ENCODE measurements at places on chromosomes 11 and 22.

- no peak for DNase-seq
Observed at GRCh38 chr11:88250566-88251242, 75.5 kb upstream of the RAB38 start.

- DNase-seq, result no peak
Observed at GRCh38 chr11:26790738-26791137, 68.9 kb upstream of the SLC5A12 start.

GRCh38 chr22:48845356-48845936, 982.2 kb downstream of the BRD1 start:
- peak; percentile 74 for DNase-seq

- no peak for DNase-seq
Observed at GRCh38 chr11:5922749-5923426, 19.2 kb upstream of the OR56A3 start.

- no peak for DNase-seq
Observed at GRCh38 chr11:46669711-46670139, 30.7 kb downstream of the ARHGAP1 start.

DNA sequence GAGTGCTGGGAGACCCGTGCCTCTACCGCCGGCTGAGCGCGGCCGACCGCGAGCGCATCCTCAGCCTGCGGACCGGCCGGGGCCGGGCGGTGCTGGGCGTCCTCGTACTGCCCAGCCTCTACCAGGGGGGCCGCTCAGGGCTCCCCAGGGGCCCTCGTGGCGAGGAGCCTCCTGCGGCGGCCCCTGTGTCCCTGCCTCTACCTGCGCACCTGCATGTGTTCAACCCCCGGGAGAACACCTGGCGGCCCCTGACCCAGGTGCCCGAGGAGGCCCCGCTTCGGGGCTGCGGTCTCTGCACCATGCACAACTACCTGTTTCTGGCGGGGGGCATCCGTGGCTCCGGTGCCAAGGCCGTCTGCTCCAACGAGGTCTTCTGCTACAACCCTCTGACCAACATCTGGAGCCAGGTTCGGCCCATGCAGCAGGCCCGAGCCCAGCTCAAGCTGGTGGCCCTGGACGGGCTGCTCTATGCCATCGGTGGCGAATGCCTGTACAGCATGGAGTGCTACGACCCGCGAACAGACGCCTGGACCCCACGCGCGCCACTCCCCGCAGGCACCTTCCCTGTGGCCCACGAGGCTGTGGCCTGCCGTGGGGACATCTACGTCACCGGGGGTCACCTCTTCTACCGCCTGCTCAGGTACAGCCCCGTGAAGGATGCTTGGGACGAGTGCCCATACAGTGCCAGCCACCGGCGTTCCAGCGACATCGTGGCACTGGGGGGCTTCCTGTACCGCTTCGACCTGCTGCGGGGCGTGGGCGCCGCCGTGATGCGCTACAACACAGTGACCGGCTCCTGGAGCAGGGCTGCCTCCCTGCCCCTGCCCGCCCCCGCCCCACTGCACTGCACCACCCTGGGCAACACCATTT, 3.5 kb downstream of the KLHDC7B start:
- DNase-seq, result no peak

DNA sequence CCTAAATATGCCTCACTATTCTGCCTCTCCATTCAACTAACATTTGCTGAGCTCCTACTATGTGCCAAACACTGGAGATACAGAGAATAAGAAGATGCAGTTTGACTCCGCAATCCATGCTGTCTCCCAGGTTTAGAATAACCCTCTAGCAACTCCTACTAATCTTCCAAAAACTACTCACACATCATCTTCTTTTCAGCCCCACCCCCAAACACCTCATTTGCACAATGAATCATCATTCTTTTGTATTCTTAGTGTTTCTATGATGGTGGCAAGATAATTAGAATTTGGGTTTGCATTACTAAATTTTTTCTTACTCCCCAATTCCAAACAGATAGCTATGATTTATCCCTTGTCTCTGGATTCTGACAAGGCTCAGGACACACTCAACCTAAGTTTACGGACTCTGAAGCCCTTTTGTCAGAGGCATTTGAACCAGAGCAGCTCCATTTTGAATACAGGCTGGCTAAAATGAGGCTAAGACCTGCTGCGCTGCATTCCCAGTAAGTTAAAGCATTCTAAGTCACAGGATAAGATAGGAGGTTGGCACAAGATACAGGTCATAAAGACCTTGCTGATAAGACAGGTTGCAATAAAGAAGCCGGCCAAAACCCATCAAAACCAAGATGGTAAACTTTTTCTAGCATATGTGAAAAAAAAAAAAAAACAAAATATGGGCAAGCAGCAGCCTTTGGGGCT, 1038.9 kb downstream of the DLG2 start:
- no peak for DNase-seq

DNA sequence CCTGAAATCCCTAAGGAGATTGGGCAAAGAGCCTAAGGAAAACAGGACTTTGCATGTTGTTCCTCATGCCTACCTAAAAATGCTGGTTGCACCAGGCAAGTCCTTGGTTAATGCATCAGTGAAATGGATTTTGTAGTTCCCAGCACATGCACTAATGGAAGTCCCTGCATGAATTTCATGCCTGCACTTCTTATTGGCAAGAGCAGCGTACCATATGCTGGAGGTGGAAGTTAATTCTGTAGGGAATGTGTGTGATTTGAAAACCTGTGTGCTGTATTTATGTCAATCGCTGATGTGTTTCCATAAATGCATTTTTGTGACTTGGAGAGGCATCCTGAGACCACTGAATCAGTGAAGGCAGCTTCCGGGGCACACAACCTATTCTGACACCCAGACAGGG, 140.3 kb upstream of the MTNR1B start:
- DNase-seq, result no peak

- DNase-seq, result no peak
Observed at GRCh38 chr22:42994276-42994916, 20.6 kb downstream of the PACSIN2 start.

- no peak for DNase-seq
Observed at GRCh38 chr22:35782504-35782903, 64.8 kb downstream of the APOL5 start.

DNA sequence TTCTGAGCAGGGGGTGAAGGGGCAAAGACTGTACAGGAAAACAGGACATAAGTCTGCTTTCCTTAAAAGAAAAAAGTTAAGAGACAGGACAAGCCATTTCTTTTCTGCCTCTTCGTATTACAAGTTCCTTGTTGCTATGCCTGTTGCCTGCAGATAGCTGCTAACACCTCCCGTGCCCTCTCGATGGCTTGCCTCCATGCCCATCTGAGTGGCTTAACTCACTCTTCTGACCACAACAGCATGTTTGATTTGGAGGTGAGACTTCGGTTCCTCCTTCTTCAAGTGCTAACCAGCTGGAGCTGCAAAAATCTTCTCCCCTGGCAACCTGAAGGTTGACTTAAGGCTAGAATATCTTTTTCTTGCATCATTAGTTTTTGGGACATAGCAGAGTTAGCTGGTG, 103.1 kb downstream of the PRR5L start:
- no peak for DNase-seq

GRCh38 chr11:93513772-93514171, 29.4 kb downstream of the SMCO4 start:
- DNase-seq, result no peak

DNA sequence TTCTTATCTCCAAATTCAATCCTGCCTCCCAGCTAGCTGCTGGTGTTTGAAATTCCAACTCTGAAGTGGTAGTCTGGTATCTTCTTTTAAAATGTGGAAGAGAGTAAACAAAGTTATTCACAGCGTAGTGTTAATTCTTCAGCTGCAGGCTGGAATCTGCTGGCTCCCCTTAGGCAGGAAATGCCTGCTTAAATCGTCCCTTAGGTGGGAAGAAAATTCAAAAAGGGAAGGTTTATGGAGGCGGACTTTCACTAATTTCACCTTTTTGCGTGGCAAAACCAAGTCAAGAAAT, 439.0 kb upstream of the CCDC90B start:
- DNase-seq, result no peak

All from NCI-H345 (cell line).